ENCODE measurements at places on chromosomes 1 and 21.

- no peak for DNase-seq
Observed at GRCh38 chr1:46802901-46803574, 4.2 kb downstream of the CYP4B1 start.

DNA sequence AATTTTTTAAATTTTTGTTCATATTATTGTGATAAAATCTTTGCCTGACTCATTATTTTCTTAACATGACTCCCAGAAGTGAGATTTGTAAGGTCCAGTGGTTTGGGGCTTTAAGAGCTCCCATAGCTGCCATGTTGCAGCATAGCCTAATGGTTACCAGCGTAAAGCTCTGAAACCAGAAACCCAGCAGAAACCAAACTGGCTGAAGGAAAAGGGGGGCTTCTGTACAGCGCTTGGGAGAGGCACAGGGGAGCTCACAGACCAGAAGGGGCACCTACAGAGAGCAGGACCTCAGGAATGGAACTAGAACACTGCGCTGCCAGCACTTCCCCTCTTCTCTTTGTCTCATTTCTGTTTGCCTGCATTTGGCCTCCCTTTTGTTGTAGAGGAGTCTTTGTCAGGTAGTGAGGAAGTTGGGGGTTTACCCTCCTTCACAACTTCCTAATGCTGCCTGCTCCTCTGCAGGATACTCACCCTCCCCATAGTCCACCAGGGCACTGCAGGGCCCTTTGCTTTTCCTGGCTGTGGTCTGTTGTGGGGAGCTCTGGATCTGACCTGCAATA lies 2.6 kb upstream of the PYCR2 start:
- no peak for DNase-seq

DNA sequence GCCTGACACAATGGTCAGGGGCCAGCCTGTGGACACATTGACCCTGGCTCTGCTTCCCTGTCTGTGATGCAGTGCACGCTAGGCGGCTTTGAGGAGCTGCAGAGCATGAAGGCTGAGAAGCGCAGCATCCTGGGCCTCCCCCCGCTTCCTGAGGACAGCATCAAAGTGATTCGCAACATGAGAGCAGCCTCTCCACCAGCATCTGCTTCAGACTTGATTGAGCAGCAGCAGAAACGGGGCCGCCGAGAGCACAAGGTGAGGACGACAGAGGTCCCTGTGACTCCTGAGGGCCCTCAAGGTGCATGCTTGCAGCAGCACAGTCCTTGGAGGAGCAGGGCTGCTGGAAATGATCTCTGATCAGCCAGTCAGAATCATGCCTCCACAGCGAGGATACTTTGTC lies 8.6 kb downstream of the STRIP1 start:
- DNase-seq = no peak

DNA sequence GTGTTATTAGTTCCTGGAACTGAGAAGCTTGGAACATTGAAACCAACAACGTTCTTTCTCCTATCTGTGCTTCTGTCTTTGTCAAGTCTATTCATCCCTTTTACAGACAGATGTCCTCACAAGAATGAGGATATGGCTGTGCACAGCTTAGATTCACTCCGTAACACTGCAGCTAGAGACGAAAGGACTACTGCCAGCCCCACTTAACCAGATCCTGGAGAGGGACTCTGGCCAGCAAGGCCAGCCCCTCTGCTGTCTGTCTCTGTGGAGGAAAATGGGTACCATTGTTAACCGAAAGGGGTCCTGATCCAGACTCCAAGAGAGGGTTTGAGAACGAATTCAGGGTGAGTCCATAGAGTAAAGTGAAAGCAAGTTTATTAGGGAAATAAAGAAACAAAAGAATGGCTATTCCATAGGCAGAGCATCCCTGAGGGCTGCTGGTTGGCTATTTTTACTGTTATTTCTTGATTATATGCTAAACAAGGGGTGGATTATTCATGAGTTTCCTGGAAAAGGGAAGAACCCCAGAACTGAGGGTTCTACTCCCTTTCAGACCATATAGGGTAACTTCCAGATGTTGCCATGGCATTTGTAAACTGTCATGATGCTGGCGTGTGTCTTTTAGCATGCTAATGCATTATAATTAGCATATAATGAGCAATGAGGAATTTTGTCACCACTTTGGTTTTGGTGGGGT lies 17.4 kb upstream of the USP24 start:
- DNase-seq = no peak

GRCh38 chr1:222920169-222920568 lies 105.3 kb downstream of the DISP1 start:
- peak; percentile 71 for DNase-seq

DNA sequence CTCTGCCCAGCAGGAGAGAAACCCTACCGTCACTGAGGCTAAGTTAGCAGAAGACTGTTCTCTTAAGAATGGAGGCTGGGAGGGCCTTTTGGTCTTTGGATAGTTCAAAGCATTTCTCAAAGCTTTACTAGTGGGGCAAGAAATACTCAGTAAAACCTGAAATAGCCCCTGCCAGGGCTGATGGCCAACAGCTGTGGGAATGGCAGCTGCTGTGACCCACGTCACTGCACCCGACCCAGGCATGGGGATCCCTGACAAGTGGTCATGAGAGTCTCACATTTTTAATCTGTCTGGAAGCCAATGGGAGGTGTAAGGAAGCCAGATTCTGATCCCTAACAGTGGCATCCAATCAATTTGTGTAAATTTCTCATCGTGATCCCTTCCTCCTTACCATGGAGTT lies 44.5 kb upstream of the ENAH start:
- DNase-seq = no peak

GRCh38 chr21:40505681-40506080 lies 341.3 kb downstream of the DSCAM start:
- peak; percentile 65 for DNase-seq

DNA sequence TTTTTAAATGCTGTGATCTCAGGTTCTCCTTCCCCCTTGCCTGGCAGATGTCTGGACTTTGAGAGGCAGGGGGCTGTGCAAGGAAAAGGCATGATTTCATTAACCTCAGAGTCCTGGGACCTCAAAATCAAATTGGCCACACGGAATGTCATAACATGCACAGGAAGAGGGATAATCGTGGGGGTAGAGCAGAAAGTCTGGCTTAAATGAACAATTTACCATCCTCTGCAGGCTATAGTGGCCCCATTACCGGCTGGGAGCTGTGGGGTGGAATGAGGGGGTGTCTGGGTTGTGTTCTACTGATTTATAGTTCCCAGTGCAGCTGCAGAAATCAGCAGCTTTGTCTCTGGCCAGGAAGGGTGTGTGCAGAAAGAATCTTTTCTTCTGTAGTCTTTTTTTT lies 10.8 kb downstream of the OPRD1 start:
- no peak for DNase-seq

DNA sequence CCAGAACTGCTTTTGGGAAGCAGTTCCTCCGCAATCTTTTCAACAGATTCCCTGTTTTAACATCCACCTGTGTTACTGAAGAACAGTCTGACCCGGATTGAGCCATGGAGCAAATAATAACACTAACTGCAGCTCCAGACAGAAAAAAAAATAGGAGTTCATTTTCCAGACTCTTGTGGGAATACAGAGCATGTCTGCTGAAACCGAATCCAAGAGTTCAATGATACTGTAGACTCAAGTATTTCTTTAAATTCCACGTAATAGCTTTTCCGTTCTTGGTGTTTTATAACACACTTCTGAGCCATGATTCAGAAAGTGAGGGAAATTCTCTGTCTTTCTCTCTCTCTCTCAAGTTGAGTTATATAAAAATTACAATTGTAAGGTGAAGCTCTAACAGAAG lies 60.6 kb downstream of the DDAH1 start:
- no peak for DNase-seq

GRCh38 chr1:226882631-226883409 lies 12.4 kb downstream of the PSEN2 start:
- peak; percentile 17 for DNase-seq

DNA sequence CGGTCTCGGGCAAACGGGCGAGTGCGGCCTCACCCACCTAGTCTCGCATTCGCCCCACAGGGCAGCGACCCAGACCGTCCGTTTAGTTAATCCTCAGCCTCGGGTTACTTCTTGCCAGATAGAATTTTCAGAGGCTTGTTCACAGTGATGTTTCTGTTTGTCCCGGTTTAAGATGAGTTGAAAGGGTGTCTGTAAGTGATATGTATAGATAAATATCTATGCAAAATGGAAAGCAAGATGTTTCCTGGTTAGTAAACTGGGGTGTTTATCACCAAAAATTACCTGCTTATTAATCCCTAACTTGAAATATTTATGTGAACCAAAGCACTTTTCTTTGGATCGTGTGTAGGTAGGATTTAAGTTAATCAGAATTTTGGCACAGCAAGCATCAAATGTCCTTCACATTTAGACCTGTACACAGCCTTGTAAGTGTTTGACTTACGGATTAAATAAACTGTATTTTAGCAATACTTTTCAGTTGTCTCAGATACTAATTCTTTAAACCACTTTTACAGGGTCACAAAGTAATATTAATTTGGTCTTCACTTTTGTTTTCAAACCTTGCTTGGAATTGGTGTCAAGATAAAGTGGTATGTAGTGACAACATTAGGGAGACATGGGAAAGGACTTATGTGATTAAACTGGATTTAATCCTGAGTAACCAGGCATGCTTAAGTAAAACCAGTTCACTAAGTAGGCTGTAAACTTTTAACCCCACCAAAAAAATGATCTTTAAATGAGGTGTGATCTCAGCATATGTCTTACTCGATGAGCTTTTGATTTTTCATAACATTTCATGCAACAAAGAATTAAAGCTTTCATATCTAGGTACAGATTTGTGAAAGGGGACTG lies 914 bp downstream of the ZNF326 start:
- DNase-seq = peak; percentile 53

DNA sequence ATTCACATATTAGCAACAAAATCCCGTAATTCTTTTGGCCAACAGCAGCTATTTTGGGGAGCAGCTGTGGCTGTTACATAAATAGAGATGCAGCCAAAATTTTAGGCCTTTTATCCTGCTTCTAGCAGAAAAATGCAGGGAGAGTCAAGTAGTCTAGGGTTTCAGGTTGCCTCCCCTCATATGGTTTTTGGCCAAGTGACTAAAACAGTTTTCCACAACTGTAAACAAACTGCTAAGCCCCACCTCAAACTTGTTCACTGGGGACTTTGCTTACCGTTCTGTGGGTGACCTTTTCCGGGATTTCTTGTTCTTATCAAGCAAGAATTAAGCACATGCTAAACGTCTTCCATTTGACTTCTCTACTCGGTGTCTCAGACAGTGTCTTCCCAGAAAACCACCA lies 133.4 kb downstream of the EDEM3 start:
- no peak for DNase-seq

GRCh38 chr1:89669441-89669840 lies 36.5 kb downstream of the LRRC8C start:
- no peak for DNase-seq

- DNase-seq = no peak
Observed at GRCh38 chr1:167093846-167094516, at the start of gene STYXL2. Gene STYXL2 (plus strand): TSS chr1:167094075. CDS start chr1:167094850, 775 bp downstream.

- no peak for DNase-seq
Observed at GRCh38 chr1:235246022-235246948, 81.7 kb downstream of the ARID4B start.

DNA sequence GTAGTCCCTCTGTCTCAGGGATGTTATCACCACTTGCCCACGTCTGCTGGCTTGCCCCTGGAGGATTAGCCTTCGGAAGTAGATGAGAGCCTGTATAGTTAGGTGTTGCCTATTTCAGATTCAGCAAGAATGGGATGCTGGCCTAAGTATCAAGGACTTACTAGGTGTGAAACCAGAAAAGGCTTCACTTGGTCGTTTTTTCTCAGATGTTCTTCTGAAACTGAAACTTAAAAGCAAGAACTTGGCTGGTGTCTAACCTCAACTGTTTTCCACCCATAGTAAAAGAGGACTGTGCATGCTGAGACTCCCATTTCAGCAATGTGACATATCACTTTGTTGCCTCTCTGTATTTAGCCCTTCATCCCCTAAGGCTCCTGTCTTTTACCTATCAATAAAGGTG lies 67.0 kb upstream of the LRRC53 start:
- no peak for DNase-seq

- DNase-seq = peak; percentile 51
Observed at GRCh38 chr1:31605908-31606427, 11.5 kb upstream of the HCRTR1 start.
